WTC11 (cell line): ENCODE measurements at places on chromosomes 2 and 18.

GRCh38 chr2:229974266-229974665 is 52.0 kb downstream of the FBXO36 start:
- DNase-seq: no peak

DNA sequence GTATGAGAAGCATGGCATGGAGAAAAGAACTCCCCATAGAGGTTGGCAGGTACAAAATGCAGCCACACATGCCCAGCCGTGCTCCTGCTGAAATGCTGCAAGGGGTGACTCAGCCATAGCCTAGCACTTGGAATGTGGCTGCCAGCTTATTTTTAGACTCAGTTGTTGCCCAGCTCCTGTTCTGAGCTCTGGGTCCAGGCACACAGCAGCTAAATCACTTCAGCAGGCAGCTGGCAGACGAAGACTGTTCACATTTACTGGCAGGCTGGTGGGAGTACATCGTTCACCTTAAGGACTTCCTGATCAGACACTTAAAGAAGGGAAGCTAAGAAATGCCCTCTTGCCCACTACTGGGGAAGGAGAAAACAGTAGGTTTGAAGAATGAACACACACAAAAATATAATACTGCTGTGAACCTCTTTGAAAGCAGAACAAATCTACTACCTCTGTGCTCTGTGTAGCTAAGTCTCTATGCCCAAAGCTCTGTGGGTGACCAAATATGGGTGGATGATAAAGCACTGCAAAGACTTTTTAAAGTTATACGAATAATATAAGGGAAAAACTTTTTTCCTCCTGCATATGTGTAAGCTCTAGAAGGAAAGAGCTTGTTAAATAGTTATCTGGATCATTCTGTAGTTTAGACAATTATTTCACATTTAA is 146.1 kb downstream of the LNPK start:
- DNase-seq: no peak

DNA sequence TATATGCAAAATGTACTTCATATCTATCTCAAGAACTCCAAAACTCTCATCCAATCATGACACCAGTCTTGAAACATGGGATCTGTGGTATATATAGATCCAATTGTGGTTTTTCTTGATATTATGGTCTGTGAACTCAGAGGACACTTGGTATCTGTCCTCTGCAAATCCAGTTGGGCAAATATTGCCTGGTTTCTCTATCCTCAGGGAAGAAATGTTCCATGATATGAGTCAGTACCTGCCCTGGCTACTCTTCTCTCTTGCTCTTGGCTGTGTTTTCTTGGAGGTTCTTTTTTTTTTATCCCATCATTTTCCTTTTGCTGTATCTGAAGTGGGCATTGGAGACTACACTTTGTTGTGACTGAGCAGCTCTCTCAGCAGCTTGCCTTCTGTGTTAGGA is 10.9 kb downstream of the NBEAL1 start:
- DNase-seq: no peak

DNA sequence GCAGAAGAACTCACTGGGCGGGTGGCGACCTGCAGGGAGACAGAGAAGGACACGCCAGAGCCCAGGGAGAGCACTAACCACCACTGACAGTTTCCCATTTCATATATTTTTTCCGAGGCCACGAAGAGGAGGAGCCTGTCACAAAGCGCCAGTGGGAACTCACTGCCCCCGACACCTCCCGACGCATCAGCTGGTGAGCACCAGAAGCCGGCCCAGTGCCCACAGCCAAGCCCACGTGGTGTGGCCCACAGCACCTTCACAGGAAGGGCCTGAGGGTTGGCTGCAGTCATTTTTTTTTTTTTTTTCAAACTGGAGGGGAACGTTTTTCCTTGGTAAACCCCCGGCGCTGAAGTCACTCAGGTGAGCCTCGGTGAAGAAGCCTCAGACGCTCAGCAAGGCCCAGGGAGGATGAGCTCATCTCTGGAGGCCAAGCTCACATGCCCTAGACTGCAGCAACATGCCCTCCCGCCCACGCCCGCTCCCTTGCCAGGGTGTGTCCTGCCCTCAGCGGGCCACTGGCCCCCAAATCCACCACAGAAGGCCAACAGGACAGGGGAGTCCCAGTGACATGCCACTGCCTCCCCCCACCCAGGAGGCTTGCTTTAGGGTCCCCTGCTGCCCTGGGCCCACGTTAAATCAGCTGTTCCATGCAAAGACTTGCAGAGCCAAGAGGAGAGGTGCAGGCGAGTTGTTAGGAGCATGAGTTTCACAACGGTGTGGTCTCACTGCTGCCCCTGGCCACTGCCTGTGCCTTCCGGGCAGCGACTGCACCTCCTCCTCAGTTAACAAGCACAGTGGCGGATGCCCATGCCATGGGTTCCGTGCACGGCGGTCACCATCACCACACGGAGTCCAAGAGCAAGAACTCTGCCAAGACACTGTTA is 68.1 kb downstream of the PARD6G start:
- no peak for DNase-seq

DNA sequence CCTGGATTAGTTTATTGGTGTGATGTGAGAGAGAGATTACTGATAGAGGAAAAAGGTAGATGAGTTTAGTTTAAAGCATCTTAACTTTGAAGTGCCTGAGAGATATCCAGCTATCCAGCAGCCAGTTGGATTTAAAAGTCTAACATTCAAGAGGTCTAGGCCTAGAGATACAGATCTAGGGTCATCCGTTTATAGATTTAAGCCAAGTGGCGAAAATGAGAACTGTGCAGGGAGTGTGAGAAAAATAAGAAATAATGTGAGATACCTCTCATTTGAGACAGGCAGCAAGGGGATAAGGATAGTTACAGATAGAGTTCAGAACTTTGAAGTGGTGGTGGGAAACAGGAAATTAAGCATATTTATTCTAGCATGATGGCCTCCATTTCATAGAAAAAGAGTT is 5.3 kb upstream of the ORC2 start:
- DNase-seq: no peak

DNA sequence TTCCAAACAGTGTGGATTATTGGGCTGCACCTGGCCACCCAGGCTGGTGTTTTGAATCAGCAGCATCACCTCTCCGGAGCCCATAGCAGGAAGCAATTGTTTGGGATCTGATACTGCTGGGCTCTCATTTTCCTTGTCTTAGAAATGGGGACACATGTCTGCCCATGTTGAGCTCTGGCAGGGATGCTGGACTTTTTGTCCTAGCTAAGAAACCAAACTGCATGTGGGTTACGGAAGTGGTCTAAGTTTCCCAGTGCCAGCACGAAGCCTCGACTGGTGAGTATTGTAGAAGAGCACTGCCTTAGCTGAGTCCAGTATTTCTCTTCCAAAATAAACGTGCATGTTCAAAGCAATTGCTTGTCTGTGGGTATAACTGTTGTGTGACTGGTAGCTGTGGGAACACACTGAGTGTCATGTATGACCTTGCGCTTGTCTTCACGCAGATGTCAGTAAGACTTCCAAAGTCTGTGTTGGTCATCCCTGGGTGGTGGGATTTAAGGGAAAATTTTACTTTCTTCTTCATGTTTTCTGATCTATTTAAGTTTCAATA is 43.6 kb downstream of the SH3RF3 start:
- no peak for DNase-seq

DNA sequence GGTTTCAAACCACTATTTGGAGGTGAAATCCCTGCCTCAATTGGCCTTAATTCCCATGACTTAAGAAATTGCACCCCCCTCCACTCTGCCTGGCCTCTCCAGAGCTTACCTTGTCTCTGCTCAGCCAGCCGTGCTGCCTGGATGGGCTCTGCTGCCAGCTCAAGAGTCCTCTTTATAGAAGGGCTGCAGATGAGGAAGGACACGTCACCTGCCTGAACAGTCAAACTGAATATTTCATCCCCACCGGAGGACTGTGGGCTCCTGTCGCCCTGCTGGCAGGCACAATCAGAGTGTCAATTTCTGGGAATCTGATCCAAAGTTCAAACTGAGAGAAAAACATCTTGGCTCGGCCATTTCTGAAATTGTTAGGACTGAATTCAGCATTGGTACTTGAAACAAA is at the start of gene OTOS:
TSS of gene OTOS (minus strand) at position 148 of the 400 bp plus-strand sequence. CDS start 332 bp downstream, outside the sequence.
- DNase-seq: no peak

DNA sequence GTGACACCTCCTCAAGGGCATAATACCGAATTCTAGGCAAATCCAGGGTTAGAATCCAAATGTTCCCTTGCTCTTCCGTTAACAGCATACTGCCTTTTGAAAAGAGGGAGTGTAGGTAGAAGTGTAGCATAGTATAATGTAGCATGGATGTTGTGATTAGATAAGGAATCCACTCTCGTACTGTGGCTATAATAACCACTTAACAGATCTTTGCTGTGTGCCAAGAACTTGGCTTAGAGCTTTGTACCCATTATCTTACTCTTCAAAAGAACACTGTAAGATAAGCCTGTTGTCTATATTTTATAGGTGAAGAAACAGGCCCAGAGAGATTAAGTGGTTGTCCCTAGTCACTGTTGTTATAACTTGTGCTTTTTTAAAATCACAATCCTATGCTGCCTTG is 24.2 kb downstream of the WDR75 start:
- no peak for DNase-seq

- no peak for DNase-seq
Observed at GRCh38 chr2:3741396-3741795, 38.0 kb downstream of the DCDC2C start.
